ENCODE measurements at places on chromosomes 5 and 9. TPM values are rescaled to one million over a fixed set of nuclear protein-coding genes. Genes with fewer than 3 reads are reported as not detected.

DNA sequence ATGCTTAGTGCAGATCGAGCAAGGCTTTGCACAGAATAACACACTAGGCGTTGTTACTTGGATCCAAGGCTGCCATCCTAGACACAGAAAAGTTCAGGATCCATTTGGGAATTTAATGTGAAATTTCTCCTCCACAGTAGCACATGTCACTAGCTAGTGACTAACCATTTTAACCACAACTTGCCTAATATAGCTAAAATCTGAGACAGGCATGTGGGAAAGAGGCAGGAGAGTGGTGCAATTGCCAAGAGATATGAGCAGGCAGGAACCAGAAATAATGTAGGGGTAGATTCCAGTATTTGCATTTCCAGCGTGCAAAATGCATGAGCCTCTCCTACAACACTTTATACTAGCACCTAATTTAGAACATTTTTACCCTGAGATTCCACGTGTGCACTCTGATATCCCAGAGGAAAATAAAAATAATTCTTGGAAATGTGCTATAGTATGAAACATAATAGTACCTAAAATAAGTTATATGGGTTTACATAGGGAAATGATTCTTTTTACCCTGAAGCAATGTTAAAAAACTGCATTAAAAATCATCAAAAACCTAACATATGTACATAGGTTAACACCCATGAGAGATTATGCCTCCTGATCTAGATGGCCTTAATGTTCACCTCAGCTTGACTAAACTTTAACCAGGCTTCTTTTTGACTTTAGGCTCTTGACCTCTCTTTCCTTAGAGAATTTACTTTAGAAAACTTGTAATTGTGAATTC lies 1230.6 kb upstream of the NUDT12 start:
- H3K4me1 ChIP-seq = no peaks in the 10 kb centered on the region
- DNase-seq = no peak
- no peak overlapping the region for H3K27ac ChIP-seq
- H3K4me3 ChIP-seq = no peak overlapping the region
- no peaks in the 10 kb centered on the region for H3K27me3 ChIP-seq

RNF38 gene
- total RNA-seq = 48.9 TPM

- no peaks in the 10 kb centered on the region for H3K4me1 ChIP-seq
- H3K27me3 ChIP-seq = no peaks in the 10 kb centered on the region
- no peak for DNase-seq
- H3K36me3 ChIP-seq = no peaks in the 10 kb centered on the region
- no peak overlapping the region for H3K27ac ChIP-seq
These were observed 170.4 kb downstream of the GRIA1 start for GRCh38 chr5:153660919-153661318.

GRCh38 chr5:9456435-9457042 lies 89.3 kb downstream of the SEMA5A start:
- no peaks in the 10 kb centered on the region for H3K4me1 ChIP-seq
- no peak overlapping the region for H3K4me3 ChIP-seq
- H3K27ac ChIP-seq = no peak overlapping the region
- no peak for DNase-seq
- H3K27me3 ChIP-seq = no peaks in the 10 kb centered on the region

CETN3 gene
- total RNA-seq = 22.5 TPM

Measured in lower lobe of right lung (tissue), 2 donors.